ENCODE measurements at places on chromosomes 2 and 18.

GRCh38 chr2:230661072-230661957 lies 51.3 kb upstream of the CAB39 start:
- no peak for DNase-seq

GRCh38 chr2:100104718-100105677 lies 37.4 kb downstream of the AFF3 start:
- no peak for DNase-seq

GRCh38 chr2:44927985-44928482 lies 13.5 kb upstream of the SIX3 start:
- DNase-seq, result no peak

DNA sequence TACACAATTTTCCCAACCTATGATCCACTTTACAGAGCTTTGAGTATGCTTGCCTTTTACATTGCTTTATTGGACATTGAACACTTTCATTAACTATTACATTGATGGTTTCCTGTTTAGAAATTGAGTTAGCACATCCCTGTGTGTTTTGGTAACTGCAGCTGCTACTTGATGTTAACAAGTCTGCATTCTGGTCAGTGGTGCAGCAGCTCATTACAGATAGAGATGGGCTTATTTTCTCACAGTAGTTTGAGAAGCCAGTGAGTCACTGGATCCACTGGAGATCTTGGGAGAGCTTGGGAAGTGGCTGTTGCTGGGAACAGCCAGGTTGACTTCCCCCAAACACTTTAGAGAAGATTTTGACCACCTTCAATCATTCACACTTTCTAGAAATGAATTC lies 150.5 kb downstream of the ARHGAP15 start:
- DNase-seq, result no peak
